ENCODE measurements at places on chromosomes 12 and 14.

DNA sequence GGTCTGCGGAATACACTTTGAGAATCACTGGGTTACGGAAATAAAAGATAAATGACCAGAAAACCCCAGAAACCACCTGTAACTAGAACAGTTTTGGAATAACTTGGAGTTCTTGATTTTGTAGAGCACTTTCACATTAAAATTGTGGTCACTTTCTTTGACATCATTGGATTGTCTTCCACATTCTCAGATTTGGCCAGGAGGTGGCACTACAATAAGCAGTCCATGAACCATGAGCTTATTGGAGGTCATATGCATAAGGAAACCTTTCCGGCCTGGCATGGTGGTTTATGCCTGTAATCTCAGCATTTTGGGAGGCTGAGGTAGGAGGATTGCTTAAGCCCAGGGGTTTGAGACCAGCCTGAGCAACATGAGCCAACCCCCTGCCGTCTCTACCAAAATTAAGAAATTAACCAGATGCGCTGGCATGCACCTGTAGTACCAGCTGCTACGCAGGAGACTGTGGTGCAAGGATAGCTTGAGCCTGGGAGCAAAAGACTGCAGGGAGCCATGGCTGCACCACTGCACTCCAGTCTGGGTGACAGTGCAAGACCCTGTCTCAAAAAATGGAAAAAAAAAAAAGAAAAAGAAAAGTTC lies 107.7 kb upstream of the CAND1 start:
- no peak for DNase-seq

DNA sequence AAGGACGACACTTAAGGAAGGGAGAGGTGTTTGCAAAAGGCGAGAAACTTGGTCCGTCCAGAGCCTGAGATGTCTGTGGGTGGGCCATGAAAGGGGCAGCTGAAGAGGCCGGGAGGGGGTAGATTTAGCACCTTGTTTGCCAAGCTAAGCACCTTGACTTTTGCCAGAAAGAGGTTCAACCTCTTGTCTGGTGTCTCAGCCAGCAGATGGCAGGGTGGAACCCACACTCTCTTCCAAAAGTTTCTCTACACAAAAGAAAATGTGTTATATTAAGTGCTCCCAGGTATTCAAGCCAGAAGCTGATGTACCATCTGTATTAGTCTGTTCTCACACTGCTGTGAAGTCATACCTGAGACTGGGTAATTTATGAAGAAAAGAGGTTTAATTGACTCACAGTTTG lies 69.9 kb downstream of the SUDS3 start:
- DNase-seq, result no peak

GRCh38 chr14:73763396-73763795 lies 49.2 kb upstream of the PNMA1 start:
- no peak for DNase-seq

DNA sequence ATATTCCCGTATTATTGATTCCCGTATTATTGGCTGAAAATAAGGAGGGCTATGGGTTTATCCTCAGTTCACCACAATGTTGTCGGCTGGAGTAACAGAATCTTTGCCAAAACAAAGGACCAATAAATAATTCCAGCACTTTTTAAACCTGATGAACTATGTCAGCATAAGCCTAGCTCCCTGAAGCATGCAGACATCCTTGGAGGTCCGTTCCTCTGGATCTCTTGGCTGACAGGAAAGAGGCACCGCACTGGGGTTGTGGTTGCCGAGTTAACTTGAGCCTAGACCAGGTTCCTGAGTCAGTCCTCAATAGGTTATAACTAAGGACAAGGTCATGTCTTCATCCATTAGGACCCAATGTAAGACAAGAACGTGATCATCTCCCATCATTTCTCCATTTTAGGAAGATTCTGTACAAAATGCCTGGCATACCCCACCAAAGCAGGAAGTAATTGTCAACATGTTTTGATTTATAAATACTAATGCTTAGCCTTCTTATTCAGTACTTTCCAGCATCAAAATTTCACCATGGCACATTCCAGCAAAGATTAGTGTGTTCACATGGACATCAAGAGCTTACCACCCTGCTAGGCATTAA lies 36.6 kb downstream of the NID2 start:
- DNase-seq, result no peak

GRCh38 chr12:53550595-53550994 lies 43.3 kb upstream of the NPFF start:
- no peak for DNase-seq

DNA sequence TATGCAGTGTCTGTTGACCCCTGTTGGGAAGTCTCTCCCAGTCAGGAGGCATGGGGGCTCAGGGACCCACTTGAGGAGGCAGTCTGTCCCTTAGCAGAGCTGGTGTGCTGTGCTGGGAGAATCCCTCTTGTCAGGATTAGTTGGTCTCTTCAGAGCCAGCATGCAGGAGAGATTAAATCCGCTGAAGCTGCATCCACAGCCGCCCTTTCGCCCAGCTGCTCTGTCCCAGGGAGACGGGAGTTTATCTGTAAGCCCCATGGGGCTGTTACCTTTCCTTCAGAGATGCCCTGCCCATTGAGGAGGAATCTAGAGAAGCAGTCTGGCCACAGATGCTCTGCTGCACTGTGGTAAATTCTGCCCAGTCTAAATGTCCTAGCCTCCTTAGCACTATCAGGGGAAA lies 13.1 kb upstream of the KLRC1 start:
- no peak for DNase-seq

DNA sequence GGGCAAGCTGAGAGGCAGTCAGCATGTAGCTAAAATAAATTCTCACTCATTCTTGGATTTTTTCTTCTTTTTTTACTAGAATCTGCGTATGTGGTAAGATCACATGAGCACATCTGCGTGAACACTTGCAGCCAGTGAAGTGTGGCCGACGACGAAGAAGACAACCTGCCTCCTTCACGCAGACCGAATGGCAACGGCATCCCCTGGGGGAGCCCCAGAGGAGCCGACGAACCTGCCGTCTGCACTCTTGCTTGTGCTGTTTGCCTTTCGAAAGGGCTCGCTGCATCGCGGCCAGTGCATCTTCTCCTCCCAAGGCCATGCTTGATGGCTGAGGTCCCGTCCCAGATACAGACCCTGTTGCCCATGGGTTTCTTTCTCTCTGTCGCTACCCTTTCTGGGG lies 113.8 kb downstream of the KCNK10 start:
- no peak for DNase-seq

DNA sequence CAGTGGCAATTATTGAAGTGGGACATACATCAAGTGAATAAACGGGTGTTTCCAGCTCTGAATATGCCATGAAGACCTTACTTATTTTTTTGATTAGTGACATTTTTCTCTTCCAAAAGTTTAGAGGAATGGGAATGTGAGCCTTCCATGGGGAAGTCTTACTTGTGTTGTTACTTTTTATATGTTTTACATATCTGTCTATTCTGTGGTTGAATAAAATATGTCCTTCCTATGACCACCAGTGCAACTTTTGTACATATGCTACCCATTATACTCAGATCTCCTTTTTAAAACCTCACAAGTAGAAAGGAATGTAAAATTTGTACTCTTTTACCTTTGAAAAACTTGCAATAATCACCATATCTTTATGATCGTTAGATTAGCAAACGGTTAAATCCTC lies 132.7 kb downstream of the MSRB3 start:
- no peak for DNase-seq

DNA sequence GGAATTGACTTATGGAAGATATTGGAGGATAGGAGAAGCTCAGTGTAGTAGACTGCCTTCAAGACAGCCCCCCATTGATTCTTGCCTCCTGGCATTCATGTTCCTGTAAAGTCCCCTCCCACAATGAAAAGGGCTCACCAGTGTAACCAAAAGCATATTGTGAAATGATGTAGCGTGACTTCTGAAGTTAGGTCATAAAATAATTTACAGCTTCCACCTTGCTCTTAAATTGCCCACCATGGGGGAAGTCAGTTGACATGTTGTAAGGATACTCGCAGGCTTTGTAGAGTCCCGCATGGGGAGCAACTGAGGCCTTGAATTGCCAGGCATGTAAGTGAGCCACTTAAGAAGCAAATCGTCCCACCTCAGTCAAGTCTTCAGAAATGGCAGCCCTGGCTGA lies 25.1 kb downstream of the GTSF1 start:
- no peak for DNase-seq

- DNase-seq, result no peak
Measured at GRCh38 chr12:94942663-94943062, 60.8 kb downstream of the NDUFA12 start.

GRCh38 chr14:94129758-94130414 lies 482 bp upstream of the IFI27L2 start:
- no peak for DNase-seq

GRCh38 chr14:24708684-24709083 lies 74.7 kb upstream of the GZMB start:
- DNase-seq, result no peak

GRCh38 chr12:62328296-62328921 lies 68.2 kb downstream of the USP15 start:
- no peak for DNase-seq

DNA sequence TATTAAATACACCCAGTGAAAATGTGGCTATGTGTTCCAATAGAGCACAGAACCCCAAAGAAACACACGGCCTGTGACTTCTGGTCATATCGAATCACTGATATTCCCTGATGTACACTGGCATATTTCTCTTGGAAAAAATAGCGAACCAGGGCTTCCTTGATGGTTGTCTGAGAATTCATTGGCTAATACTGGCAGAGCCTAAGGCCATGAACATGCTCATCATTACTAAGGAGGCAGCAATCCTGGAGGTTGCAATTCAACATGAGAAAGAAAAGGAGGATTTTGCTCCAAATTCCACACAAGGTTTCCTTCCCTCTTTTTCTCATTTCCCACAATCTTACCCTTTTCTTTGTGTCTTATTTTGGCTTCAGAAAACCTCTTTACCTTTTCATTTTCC lies 212.9 kb upstream of the HMGA2 start:
- DNase-seq, result no peak

DNA sequence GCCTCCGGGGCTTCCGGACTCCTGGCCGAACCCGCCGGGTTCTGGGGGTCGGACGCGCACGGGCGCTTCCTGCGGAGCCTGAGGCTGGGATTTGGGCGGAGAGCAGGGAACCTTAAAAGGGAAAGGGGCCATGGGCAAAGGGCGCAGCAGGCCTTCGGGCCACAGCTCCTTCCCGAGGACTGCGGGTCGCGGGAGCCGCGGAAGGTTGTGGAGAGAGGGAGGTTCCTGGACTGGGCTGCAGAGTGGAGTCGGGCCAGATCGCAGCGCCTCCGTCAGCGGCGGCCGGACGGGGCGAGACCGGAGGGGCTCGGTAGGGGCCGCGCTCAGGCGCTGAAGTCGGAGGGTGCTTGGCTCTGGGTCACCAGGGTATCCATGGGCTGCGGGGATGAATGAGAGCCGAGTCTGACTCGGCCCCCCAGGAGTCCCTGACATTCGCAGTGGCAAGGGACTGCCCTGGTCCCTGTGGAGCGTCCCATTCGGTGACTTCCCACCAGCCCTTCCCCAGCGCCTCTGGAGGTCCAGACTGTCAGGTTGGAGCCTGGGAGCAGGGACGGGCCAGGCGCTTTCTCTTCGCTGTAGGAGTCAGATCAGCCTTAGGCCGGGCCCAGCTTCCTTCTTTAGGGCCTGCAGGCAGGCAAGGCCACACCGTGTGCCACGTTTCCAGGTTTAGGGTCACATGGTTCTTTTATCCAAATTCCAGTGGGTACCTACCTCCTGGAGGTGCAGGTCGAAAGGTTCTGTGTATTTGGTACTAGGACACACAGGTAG lies 938 bp upstream of the SLC25A29 start:
- no peak for DNase-seq

DNA sequence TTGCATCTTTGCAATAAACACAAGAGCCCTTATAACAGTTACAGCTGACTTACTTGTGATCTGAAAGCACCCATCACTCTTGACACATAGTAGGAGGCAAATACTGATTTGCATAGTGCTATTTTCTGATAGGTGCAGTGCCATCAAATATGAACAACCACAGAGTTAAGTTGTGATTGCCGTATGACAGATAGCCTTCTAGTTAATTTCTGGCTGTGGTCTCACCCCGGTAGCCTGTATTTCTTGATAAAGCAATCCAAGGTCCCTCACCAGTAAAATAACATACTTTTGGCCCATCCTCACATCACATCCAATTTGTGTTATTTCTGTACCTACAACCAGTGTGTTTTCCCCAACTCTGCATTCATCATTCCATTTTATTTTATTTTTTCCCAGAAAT lies 23.3 kb upstream of the STYK1 start:
- no peak for DNase-seq

GRCh38 chr14:21894003-21894897 lies 220.6 kb upstream of the OR4E1 start:
- DNase-seq, result no peak

DNA sequence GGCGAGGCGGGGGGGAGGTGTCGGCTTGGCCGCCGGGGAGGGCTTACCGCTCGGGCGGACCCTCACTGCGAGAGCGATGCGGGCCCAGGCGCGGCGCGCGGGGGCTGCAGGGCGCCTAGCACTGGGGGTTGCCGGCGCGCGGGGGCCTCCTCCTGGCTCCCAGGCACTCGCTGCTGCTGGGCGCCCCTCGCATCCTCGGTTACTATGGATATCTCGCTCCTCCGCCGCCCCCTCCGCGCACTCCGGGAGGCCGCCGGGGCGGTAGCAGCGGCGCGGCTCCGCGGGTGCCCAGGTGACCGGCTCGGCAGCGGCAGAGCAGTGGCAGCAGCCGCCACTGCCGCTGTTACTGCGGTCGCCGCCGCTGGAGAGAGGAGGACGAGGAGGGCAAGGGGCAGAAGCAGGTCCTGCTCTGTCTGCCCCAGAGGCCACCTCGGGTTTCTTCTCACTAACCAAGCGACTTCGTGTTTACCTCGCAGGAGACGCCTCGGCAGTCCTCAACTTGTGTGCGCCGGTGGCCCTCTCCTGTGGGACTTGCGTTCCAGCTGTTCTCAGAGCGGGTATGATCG lies 250.1 kb downstream of the APAF1 start:
- no peak for DNase-seq

DNA sequence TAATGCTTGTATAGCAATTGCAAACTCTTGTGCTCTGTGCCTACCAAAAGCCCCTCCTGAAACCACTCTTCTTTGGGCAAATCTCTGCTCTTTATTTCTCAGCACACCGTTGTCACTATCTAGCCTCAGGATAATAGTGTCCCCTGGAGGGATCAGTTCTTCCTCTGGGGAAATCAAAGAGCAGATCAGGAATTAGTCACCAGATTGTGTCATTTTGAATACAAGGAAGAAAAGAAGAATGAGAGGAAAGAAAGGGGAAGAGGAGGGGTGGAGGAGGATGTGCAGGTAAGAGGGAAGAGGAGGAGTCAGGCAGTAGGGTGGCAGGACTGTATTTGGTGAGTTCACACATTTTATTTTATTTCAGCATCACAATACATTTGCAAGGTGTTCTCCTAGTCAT lies 256.4 kb downstream of the GRIN2B start:
- DNase-seq, result no peak

DNA sequence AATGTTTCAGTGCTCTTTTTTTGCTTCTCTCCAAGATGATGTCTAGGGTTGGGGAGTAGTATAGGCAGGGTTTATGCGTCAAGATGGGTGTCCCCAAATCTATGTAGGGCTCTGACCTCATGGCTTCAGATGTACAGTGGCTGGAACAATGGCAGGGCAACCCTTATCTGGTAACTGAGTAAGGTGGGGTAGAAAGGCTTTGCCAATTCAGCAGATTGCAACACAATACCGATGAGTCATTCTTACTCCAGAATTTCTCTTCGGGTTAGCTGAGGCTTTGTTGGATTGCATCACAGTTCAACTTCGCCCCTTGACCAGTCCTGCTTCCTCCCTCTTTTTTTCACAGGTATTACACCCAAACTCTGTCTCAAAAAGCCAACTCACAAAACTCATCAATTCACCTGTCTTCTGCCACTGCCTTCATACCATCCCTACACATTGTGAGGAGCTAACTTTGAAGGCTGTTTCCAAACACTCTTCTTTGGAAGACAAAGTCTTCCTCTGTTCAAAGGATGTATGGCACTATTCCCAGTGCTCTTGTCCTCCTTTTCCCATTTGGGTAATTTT lies 190.2 kb upstream of the CNOT2 start:
- DNase-seq, result peak; percentile 1

Data from AG04449 (cell line).